ENCODE measurements at places on chromosomes 5 and 9.

DNA sequence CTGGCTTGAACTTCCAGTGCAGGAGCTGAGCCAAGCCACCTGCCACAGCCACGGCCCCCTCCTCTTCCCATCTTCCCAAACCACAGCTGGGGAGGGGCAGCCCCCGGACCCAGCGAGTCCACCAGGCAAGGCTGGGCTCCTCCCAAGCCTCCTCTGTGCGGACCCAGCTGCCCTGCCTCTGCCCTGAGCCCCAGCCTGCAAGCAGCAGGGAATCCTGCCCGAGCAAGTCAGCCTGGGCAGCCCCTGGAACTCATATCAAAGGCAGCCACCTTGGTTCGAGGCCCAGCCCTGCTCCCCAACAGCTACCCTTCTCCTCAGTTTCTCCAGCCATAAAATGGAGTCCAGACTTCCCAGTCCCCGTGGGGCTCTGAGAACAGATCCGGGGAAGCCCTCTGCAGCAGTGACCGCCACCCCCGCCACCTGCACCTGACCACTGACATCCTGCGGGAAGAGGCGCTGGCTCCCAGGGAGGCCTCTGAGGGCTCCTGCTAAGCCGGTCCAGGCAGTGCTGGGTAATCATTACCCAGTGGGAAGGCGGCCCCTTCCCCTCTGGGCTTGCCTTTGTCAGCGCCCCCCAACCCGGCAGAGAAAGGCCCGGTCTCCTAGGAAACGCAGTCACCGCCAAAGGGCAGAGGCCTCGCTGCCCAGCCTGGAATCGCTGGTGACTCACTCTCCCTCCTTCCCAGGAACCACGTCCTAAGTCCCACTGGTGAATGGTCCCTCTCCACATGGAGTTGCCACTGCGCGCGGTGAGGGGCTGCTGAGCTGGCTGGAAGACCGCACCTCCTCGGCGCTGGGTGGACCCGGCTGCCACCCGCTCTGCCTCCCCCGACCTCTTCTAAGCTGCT is 1.5 kb downstream of the VAV2 start:
- DNase-seq, result no peak

- DNase-seq, result no peak
These were observed 43.1 kb downstream of the PTCD2 start for GRCh38 chr5:72363166-72363802.

DNA sequence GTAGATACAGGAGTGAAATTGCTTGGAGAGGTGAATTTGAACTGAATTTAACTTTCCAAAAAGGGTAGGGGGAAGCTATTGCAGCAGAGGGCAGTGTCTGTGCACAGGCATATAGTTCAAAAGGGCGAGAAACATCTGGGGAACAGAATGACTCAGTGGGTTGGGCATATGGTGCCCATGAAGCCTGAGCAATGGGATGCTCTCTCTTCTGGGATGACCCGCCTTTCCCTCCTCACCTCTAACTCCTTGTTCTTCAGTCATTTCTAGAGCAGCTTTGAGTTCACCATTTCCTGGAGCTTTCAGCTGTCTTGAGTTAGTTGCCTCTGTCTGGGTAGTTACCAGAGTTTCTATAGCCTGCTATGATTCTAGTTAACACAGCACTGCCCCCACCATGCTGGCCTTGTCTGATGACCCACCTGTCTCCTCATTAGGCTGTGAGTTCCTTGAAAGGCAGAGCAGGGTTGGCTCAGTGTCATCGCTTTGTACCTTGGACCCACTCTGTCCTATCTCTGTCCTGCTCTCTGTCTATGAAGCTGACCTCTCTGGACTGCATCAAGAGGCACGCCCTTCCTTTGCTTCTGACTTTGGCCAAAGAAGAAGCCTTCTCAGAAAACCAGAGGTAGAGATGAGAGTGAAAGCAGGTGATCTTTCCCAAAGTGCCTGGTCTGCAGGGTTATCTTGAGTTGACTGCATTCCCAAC is 299.6 kb upstream of the KLF4 start:
- DNase-seq, result no peak

GRCh38 chr5:90480699-90481098 is 6.0 kb downstream of the POLR3G start:
- no peak for DNase-seq

DNA sequence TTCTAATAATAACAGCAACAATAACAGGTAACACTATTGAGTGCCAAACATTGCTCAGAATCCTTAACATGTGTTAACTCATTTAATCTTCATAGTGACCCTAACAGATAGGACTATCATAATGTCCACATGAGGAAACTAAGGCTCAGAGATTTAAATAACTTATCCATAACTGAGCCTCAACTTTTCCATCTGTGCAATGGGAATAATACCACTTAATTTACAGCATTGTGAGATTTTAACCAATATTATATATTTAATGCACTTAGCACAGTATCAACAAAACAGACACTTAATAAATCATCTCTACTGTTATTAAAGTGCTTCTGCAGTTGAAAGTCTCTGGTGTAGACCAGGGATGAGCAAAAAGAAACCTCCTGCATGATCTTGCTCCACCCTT is 28.2 kb downstream of the TTC39B start:
- no peak for DNase-seq

GRCh38 chr5:72018143-72018803 is 89.0 kb upstream of the MAP1B start:
- peak; percentile 33 for DNase-seq

GRCh38 chr9:121455527-121456239 is 44.0 kb downstream of the GGTA1 start:
- no peak for DNase-seq

- no peak for DNase-seq
These were observed 42.4 kb upstream of the TJP2 start for GRCh38 chr9:69131682-69132081.

GRCh38 chr9:137985637-137986071 is 108.1 kb downstream of the CACNA1B start:
- no peak for DNase-seq

DNA sequence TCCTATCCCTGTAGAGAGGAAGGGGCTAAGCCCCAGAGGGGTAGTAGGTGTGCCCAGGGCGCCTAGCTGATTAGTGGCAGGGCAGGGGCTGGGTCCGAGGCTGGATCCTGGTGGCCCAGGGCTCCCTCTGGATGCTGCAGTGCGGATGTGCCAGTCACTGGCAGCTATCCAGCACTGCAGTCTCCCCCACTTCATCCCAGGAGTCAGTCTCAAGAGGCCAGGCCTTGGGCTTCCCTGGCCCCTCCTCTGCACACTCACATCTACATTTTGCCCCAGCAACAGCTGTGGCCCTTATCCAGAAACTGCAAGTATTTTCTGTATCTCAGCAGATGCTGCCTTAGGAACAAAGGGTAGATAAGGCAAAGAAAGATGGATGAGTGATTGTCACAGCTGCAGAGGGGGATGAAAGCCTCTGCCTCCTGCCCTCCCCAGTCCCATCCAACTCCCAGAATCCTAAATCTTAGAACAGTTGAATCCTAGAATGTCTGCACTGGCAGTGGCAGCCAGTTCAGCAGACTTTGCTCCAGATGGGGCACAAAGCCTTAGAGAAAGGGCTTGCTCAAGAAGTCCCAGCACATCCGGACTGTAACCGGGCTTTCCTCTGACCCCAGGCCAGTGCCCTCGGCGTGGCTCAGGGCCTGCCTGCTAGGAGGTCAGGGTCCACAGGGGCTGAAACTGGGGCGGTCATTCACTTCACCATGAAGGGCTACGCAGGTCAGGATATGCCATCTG is 1.6 kb downstream of the ANXA6 start:
- no peak for DNase-seq

- DNase-seq, result no peak
These were observed 83.6 kb upstream of the PCSK1 start for GRCh38 chr5:96516631-96517071.

DNA sequence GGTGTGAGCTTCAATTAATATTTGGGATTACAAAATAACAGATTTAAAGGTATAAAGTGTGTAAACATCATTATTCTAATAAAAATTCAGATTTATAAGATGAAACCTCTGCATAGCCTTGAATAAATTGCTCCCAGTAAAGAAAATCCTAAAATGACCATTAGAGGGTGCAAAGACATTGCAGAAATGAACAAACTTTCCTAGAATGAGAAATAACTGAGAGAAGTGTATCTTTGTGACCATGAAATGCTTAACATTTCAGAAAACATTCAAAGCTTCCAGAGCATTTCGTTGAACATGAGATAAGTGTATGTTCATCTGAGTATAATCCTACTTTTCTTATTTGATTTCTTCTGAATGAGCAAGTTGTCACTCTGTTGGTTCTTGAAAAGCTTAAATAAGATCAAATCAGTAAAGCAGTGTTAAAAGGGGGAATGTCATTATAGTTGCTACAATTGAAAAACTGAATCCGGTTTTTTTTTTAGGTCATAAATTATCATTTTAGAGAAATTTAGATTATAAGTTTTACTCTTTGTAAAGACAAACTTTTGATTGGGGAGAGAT is 24.7 kb upstream of the NUDT12 start:
- DNase-seq, result no peak

DNA sequence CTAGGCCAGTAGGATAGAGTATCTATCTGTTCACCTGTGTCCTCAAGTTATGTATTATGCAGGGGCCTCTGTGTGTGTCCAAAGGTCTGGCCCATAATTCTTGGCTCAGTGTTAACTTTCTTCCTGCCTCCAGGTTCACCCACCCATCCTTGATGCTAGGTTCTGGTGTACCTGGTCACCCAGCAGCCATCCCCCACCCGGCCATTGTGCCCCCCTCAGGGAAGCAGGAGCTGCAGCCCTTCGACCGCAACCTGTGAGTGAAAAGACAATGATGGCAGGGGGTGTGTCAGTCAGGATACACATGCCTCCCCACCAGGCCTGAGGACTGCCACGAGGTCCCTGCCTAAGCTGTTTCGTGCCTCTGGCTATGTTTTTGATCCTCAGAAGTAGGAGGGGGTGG is 27.6 kb downstream of the TCF7 start:
- no peak for DNase-seq

DNA sequence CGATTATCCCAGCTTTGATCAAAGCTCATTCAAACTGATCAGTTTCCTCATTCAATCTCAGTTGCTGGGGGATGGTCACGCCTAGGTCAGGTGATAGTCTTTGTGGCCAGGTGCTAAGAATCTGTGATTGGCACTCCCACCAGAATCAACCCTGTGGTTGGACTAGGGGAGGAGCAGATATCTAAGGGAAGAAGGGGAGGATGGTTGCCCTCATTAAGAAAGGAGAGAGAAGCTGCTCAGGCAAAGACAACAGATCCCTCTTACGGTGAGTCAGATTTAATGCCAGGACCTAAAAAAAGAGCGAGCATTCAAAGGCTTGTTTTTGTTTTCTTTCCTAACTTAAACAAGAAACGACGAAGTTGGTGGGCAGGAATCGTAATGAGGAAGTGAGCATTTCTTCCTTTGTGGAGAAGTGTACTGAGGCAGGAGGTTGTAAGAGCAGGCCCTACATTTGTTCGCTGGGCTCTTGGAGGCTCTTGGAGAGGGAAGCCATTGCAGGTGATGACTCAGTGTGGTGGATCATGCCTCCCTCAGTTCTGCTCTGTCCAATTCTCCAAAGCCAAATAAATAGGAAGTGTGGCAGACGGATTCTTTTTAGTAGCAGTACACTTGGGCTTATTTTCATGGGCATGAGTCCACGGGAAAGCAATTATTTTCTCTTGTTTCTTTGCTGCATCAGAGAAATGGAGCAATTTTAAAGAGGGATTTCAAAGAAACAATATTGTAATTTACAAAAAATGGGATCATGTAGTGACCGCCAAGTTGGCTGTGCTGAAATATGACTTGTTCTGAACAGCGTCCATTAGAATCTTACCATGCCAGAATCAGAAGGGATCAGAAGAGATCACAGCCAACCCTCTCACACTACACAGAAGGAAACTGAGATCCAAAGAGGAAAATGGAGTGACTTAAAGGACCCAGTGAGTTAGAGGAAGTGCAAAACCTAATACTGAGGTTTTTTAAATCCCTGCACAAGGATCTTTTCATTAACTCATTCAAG is 18.7 kb upstream of the TGFBR1 start:
- no peak for DNase-seq

DNA sequence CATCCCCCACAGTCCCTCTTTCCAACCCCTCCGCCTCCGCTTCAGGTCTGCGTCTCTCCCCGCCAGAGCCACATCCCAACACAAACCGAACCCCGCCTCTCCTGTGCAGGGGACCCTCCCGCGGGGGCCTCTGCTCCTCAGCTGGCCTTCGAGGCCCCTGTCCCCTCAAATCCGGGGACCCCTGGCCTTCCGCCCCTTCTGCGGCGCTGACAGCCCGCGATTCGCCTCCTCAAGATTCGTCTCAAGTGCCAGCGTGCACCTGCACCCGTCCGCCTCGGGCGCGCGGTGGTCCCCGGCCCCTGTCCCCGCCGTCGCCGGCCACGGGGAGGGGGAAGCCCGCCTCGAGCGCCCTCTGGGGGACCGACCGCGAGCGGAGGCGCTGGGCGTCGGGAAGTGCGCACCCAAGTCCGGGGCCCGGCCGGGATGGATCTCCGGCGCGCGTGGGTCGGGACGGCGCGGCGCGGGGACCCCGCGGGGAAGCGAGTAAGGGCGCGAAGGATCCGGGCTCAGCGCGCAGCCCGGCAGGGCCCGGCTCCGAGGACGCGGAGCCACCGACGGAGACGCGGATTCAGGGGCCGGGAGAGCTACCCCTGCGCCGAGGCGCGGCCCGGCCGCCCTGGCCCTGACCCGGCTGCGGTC is 623 bp downstream of the FLT4 start:
- DNase-seq, result no peak

GRCh38 chr9:104027295-104027694 is 66.8 kb upstream of the SMC2 start:
- no peak for DNase-seq

- no peak for DNase-seq
These were observed 483 bp downstream of the C9orf85 start for GRCh38 chr9:71911908-71912335.

GRCh38 chr5:138466900-138467710 is 1.8 kb downstream of the EGR1 start:
- DNase-seq, result peak; percentile 38

DNA sequence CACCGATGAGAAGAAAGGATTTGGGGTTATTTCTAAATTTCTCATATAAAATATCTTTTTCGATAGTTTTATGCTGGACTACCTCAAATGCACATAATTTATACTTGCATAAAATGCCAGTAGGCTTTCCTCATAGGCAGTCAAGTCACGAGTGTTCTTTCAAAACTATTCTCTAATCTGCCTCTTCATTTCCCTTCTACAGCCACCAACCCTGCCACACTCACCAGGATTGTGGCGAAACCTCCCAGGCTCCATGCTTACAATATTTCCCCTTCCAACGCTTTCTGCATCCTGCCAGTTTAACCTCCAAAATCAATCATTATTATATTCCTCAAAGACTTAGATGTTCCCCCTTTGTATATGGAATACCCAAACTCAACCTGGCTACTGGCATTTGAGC is 65.4 kb downstream of the FRMD3 start:
- no peak for DNase-seq

All from stimulated activated CD4-positive, alpha-beta T cell treated with anti-CD3 and anti-CD28 coated beads, Interleukin-1b, Interleukin-23, amount 100 ng/mL, for 1 hour (primary cell).